ENCODE measurements at places on chromosomes 7 and 10.

GRCh38 chr7:32131091-32131490, 60.9 kb upstream of the PDE1C start:
- DNase-seq = no peak

- DNase-seq = no peak
These were observed 64.4 kb downstream of the KCND2 start for GRCh38 chr7:120337308-120337907.

GRCh38 chr7:49669692-49670260, 103.7 kb upstream of the VWC2 start:
- DNase-seq = no peak

- DNase-seq = no peak
These were observed 601.7 kb downstream of the ANKRD7 start for GRCh38 chr7:118826246-118826645.

DNA sequence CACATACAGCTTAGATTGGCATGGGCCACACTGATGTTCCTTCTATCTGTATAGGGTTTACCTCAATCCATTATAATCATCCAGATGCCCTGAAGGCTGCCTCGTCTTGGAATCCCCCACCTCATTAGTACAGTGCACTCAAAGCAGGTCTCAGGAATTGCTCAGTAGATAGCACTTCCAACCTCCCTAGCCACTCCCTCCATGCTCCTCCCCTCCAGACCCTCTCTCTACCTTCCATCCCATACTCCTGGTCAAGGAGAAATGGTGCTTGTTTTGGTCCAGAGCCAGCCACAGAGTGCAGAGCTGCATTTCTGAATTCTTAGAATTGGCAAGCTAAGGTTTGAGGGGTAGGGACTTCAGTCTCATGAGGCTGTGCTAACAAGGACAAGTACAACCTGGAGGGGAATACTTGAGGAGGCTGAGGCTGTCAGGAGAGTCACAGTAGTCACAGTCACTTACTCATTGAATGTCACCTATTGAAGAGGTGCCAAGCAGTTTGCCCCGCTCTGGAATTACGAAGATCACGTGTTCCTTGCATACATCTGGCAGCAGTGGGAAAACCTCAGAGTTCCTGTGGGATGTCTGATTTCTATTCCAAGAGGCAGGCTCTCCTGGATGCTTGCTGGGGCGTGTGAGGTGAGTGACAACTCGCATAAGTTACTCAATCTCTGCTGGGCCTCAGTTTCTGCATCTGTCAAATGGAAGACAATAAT, 60.7 kb upstream of the ZNF746 start:
- no peak for DNase-seq

- no peak for DNase-seq
These were observed 65.0 kb upstream of the TRIM8 start for GRCh38 chr10:102579328-102579727.

DNA sequence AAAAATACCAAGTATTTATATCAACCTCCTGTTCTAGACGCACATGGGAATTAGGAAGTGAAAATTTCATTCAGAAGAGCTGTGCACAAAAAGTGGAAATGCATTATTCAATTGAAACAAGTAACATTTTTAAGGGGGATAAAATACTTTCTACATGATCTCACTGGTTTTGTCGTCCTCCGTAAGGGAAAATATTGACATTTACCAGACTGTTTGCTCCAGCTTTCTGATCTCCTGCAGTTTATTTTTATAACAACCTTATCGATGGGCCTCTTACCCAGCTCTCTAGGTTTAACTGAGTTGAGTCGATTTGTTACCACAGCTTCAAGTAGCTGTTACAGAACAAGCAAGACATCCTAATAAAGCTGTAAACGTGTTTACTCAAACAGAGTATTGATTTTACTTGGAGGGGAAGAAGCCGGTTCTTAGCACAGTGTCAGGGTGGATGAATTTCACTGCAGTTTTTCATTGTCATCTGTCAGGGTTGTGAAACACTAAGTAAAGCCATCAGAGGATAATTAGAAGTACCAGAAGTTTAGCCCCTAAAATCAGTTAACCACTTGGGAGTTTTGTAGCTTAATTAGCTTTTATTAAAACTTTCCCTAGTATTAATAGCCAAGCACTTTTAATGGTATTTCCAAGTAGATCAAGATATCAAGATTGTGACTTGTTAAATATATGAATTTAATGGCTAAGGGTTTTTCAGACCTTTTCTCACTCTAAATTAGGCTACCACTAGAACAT, 142.6 kb upstream of the KAT6B start:
- no peak for DNase-seq

GRCh38 chr10:118290471-118290995, 51.6 kb downstream of the FAM204A start:
- DNase-seq = no peak

DNA sequence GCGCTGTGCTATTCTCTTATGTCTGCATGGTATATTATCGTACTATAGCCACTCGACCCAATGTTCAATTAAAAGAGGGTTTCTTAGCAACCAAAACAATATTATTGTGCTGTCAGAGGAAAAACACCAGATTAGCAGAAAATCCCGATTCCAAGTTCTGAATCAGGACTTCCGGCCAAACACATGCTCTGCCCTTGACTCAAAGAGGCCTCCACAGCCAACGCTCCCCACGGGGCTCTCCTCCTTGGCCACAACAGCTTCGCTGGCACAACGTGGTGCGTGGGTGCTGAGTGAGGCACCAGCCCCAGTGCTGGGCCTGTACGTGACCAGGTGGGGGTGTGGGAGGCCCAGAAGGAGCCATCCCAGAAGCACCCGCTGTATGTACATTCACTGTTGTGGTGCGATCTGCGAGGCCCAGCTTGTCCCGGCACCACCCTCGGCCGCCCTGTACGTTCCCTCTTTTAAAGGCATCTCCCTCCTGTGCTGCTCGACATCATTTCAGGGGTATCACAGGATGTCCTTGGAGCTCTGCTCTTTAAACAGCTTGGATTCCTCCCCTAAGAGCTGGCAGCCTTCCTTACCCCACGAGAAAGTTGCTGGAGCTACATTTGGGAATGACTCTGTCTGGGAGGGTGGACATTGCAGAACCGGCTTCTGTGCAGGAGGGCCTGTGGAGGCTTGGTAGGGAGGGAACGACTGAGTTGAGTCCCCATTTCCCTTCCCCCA, 736.2 kb downstream of the PARD3 start:
- peak; percentile 9 for DNase-seq

- DNase-seq = no peak
These were observed 64.2 kb downstream of the CUL2 start for GRCh38 chr10:35025916-35026315.

- DNase-seq = no peak
These were observed 672.9 kb downstream of the MAGI2 start for GRCh38 chr7:78780560-78780959.

GRCh38 chr7:98135984-98136383, 29.3 kb downstream of the LMTK2 start:
- no peak for DNase-seq

DNA sequence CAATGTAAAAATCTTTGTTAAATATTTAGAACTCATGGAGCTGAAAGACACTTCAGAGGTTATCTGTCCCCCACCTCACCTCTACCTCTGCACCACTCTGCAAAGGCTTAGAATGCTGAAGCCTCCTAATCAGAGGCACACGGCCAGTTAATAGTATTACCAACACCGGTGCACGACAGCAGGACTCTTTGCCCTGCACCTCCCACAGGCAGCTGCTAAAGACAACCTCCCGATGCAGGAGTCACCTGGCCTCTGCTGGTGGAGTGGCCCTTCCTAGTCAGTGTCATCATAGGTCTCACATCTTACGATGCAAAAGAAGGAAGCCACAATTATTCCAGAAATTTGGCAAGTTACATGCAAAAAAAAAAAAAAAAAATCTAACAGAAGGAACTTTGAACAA, 66.6 kb upstream of the MGMT start:
- DNase-seq = no peak

DNA sequence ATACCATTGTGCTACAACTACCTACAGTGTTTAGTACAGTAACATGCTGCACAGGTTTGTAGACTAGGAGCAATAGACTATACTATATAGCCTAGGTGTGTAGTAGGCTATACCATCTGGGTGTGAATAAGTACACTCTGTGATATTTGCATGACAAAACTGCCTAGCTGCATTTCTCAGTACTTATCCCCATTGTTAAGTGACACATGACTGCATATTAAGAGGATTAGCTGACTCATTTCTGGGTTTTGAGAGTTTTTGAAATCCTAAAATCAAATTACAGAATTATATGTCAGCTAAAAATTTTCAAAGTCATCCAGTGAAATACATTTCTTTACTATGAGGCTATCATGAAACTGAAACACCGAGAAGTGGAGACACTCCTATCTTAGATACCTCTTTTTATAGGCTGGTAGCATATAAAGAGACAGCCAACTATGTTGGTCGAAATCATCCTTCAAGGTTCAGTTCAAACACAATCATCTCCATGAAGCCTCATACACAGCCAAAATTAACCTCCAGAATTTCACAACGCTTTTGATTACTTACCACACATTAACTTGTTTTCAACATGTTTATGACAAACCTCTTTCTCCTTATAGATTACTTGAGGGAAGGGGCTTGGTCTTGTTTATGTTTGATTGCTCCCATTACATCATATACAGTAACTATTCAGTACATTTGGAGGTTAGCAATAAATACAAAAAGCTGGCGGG, 89.8 kb upstream of the ANK3 start:
- no peak for DNase-seq

- DNase-seq = no peak
These were observed 400.9 kb upstream of the SEMA3D start for GRCh38 chr7:85587785-85588184.

- DNase-seq = peak; percentile 85
These were observed at the start of gene FAM3C for GRCh38 chr7:121395961-121396757. Gene FAM3C, minus strand, starts transcription at chr7:121396308. Its CDS starts 13,339 bp downstream, at chr7:121382969.

GRCh38 chr10:80471715-80472233, 17.7 kb downstream of the TSPAN14 start:
- no peak for DNase-seq

- DNase-seq = peak; percentile 11
These were observed 51.6 kb downstream of the SMKR1 start for GRCh38 chr7:129553899-129554461.

DNA sequence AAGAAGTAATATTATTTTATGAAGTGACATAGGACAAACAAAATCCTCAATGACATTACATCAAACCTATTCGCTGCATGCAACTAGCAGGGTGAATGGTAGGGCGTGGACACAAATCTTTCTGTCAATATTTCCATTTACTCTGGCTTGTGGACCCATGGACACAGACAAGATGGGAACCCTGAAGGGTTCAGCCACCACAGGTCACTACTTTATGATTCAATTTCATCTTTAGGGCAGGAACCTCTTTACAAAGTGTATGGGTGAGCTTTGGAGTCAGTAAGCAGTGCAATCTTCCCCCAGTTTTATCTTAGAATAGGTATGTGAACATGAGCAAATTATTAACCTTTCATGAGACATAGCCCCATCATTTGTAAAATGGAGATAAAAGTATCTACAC, 982.4 kb upstream of the LRRTM3 start:
- no peak for DNase-seq

DNA sequence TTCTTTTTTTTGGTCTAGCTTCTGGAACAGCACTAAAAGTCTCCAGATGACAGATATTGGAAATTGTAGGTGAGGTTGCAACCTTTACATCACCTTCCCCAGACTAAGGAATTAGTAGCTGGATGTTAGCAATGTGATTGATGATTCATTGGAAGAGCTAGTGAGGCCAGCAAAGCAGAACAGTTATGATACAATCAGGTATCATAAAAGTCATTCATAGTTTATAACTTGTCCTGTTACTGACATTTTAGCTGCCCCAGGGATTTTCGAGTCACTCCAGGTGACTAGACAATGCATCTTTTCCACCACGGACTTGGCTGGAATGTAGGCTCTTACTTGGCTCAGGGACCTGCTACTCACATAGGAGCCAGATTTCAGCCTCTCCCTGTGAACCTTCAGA, 15.9 kb upstream of the TCF7L2 start:
- DNase-seq = no peak

- no peak for DNase-seq
These were observed 102.3 kb upstream of the PCBD1 start for GRCh38 chr10:70990681-70991080.

- DNase-seq = no peak
These were observed 758.9 kb downstream of the GRM8 start for GRCh38 chr7:126493801-126494200.

DNA sequence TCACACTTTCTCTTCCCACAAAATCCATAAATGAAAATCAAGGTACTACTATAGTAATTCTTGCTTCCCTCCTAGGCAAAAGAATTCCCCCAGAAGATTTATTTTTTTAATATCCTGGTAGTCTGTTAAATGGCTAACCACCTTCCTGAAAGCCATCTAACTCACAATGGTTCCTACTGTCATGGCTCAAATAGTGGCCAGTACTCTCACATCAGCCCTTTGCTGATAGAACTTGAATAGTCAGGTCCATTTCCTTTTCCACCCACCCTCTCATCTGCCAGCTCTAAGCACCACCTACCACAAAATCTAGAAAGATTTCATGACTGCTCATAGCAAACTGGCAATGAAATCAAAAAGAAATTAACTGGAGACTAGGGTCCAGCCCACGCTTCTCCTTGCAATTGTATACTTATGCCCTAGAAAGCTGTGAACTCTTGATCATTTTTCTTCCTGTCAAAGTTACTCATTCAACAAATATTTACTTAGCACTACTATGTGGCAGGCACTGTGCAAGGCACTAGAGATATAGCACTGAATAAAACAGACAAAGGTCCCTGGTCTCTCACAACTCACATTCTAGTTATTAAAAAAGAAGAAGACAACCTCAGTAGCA, 60.4 kb downstream of the ARMH3 start:
- no peak for DNase-seq

DNA sequence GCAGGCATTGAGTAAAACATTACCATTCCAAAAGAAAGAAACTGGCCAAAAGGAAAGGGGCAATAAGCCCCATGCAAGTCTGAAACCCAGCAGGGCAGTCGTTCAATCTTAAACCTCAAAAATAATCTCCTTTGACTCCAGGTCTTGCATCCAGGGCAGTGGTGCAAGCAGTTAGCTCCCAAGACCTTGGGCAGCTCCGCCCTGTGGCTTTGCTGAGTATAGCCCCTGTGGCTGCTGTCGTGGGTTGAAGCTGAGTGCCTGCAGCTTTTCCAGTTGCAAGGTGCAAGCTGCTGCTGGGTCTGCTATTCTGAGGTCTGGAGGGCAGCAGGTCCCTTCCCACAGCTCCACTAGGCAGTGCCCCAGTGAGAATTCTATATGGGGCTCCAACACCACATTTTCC, 580.1 kb upstream of the AUTS2 start:
- DNase-seq = no peak

- DNase-seq = no peak
These were observed 123.7 kb upstream of the ASAH2 start for GRCh38 chr10:50375051-50375452.

- no peak for DNase-seq
These were observed 70.0 kb upstream of the PRSS58 start for GRCh38 chr7:142327628-142328405.

DNA sequence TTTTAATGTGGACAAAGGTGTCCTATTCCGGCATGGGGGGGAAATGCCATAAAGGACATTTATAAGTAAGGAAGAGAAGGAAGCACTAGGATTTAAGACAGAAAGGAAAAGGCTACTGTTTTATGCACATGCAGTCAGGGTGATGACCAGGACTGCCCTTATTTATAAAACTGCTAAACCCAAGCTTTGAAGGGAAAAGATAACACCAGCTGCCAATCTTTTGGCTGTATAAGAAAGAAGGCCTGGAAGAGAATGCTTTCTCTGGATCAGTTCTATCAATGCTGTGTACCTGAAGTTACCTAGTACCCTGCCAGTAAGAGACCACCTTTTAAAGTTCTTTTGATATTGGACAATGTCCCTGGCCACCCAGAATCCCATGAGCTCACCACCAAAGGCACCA, 59.2 kb downstream of the MINDY3 start:
- DNase-seq = no peak

Measured in posterior cingulate gyrus (tissue), 11 donors.